ENCODE measurements at places on chromosomes 7 and 10.

- DNase-seq, result peak; percentile 76
These were observed 147.6 kb downstream of the GPR85 start for GRCh38 chr7:112938863-112939573.

DNA sequence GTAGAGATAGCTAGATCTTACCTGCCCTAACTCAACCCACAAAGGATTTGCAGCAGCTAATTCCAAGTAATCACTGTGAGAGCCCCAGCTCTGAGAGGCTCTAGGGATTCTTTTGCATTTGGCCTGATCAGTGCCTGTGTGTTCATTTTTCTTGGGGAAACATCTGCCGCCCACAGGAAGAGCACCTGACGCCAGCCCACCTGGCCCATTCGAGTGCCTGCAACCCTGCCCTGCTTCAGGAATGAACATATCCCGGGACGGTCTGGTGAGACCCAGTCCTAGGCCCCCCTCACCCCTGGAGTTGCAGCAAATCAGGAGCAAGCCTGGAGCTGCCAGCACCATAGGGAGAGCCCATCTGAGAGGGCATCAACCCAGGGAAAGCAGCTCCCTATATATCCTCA, 38.8 kb downstream of the GSDME start:
- no peak for DNase-seq

DNA sequence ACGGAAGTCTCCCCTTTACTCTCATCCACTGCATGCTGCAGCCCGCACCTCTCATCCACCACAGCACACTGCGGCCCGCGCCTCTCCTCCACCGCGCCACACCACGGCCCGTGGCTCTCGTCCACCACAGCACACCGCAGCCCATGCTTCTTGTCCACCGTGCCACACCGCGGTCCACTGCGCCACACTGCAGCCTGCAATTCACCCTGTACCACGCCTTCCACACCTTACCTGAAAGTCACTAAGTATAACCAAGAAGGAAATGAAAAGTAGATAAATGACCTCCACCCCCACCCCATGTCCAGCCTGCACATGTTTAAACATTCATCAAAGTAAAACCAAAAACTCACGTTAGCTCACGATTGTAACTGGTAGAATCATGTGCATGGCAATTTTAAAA, 176.1 kb downstream of the DIP2C start:
- no peak for DNase-seq

DNA sequence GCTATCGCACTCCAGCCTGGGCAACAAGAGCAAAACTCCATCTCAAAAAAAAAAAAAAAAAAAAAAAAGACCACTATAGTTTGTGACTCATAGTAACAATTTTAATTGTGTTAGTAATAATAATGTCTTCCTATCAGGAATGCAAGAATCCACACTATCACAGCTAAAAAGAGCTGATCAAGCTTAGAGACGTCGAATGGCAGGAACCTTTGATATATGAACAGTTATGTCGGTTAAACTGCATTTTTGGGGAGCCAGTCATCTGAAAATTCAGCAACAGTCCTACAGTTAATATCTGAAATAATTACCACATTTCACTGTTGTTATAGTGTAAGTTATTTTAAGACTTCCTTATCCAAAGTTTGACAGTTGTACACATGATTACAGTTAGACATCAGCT, 8.8 kb downstream of the PHYH start:
- no peak for DNase-seq

All from hepatocyte (in vitro differentiated cells).